Skin of body (tissue), 3 donors: ENCODE measurements at places on chromosomes 2 and 18.

DNA sequence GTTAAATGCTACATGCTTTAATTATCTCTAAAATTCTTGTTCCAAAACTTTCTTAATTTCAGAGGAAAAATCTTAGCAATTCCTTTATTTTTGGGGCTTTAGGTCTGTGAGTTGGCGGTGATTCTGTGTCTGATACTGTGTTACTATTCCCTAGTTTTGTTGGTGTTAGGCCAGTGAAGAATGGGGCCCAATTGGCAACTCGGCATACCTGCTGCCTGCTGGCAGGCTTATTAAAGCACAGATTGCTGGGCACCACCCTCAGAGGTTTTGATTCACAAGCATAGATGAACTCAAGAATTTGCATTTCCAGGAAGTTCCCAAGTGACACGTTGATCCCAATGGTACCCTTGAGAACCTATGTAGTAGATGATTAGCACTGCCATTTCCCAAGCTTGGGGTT is 101.6 kb downstream of the OSBPL6 start:
- no peak for DNase-seq

DNA sequence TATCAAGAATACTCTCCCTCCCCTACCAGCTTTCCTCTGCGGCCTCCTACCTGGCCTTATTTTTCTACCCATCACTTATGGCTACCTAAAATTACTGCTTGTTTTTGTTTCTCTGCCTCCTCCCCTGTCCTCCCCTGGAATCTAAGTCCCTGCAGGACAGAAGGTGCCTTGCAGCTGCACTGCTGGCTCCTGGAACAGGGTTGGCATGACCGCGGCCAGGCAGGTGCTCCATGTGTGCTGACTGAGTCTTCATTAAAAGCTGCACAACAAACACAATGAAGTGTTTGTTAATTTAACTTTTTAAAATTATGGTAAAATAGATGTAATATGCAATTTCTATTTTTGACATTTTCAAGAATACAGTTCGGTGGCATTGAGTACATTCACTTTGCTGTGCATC is 171.9 kb upstream of the FHL2 start:
- no peak for DNase-seq

- no peak for DNase-seq
Measured at GRCh38 chr2:230893338-230893737, 28.6 kb downstream of the ITM2C start.

GRCh38 chr2:201369775-201370174 is 12.6 kb upstream of the FLACC1 start:
- no peak for DNase-seq

GRCh38 chr2:21280793-21281192 is 157.0 kb downstream of the TDRD15 start:
- DNase-seq = no peak

- no peak for DNase-seq
Measured at GRCh38 chr2:23053601-23054000, 331.4 kb upstream of the KLHL29 start.

- no peak for DNase-seq
Measured at GRCh38 chr2:30701782-30702181, 105.5 kb downstream of the CAPN13 start.

DNA sequence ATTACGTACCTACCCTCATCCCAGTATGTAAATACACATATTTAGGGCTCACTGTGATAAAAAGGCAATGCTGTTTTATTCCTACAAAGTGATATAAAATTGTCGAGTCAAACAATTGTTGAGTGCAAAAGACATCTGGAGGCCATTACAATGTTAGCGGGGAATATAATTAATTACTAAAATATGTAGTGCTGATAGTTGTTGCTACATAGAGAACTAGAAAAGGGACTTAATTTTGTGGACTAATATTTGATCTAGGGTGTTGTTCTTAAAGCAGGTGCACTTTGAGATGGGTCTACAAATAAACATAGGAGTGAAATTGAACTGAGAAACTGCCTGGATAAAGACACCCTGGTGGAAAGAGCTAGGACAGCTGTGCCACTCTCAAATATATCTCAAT is 300.1 kb downstream of the NOL4 start:
- DNase-seq = no peak

- DNase-seq = no peak
Measured at GRCh38 chr2:49042488-49042887, 111.8 kb downstream of the FSHR start.

- DNase-seq = no peak
Measured at GRCh38 chr18:785242-785641, 26.8 kb downstream of the YES1 start.
